M059J (cell line): ENCODE measurements at places on chromosomes 1 and 21. TPM values are rescaled to one million over a fixed set of nuclear protein-coding genes. Genes with fewer than 3 reads are reported as not detected.

The PTGS2 gene
- total RNA-seq = 29.4 and 29.9 TPM in 2 replicates

The OR2L8 gene
- not detected in 2 replicates for total RNA-seq

The XCL2 gene
- total RNA-seq = 0.39 TPM in 1 of 2 replicates, not detected in the other

The RASSF5 gene
- 1.6 and 4.1 TPM in 2 replicates for total RNA-seq

The NR5A2 gene
- 0.10 and 0.47 TPM in 2 replicates for total RNA-seq

The S100A13 gene
- total RNA-seq = 206 and 207 TPM in 2 replicates

The TAS1R1 gene
- 0.27 TPM in 1 of 2 replicates, not detected in the other for total RNA-seq

The SERTAD4 gene
- total RNA-seq = 1.8 and 4.2 TPM in 2 replicates

The KCND3 gene
- not detected in 2 replicates for total RNA-seq

The UMODL1 gene
- not detected in 2 replicates for total RNA-seq

The PLA2G5 gene
- total RNA-seq = 0.84 and 2.1 TPM in 2 replicates

- DNase-seq = no peak
These were observed 59.0 kb upstream of the IPO9 start for GRCh38 chr1:201769966-201770365.

- peak; percentile 16 for DNase-seq
These were observed 37.6 kb downstream of the NRDC start for GRCh38 chr1:51840743-51841461.

DNA sequence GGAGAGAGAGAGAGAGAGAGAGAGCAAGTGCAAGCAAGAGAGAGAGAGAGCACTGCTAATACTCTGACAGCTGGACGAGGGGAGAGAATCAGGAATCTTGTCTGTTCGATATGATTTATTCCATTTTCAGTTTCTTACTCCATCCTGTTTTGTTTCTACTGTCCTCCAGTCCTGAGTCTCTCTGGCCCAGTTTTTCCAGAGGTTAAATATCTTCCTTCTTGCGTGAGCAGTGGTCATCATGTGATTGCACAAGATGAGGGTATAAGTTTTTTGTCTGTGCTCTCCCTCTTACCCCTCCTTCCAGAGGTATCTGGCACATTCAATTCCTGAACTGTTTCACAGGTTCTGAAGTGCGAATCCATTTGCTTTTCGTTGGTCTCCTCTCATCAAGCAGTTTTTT is 16.8 kb downstream of the UBE2U start:
- DNase-seq = no peak

DNA sequence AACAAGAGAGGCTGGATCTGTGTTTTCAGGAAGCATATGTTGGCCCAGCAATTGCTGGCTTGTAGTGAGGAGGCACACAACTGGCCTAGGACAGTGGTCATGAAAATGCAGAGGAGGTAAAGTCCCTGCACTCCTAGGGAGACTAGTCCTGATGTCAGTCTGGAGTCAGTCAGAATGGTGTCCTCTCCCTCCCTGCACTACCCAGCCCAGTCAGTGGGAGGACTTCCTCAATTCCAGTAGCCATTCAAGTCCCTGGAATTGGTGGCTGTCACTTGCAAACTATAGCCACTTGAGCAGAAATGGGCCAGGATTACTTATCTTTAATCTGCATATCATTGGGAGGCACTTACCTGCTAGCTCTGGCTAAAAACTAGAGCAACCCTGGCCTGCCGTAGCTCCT is 18.6 kb downstream of the NDUFS5 start:
- no peak for DNase-seq

GRCh38 chr1:101311146-101311920 is 74.5 kb downstream of the S1PR1 start:
- no peak for DNase-seq

GRCh38 chr1:14482784-14483450 is 115.6 kb upstream of the KAZN start:
- DNase-seq = no peak

GRCh38 chr21:29376556-29376955 is 77.8 kb downstream of the BACH1 start:
- peak; percentile 42 for DNase-seq

DNA sequence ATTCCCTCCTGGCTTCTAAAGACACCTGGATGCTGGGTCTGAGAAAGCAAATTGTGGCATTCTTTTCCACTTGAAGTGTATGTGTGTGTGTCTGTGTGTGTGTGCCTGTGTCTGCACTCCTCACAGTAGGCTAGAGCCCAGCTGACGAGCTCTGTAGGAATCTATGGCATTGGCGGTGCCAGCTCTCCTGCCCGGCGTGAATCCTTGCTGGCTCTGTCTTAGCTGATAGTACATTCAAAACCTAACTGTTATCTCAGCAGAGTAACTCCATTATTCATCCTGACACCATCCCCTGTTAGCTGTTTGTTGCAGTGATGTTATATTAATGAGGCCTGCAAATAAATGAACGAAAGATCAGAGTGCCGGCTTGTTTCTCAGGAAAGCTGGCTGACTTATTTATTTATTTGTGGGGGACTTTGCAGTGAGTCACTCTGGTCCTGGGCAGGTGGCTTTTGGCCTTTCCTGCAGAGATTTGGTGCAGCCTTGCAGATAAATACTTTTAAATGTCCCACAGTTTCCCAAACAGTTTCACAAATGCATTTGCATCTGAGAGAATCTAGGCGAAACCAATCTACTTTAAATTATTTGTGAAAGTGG is 160.6 kb upstream of the CD34 start:
- peak; percentile 90 for DNase-seq

DNA sequence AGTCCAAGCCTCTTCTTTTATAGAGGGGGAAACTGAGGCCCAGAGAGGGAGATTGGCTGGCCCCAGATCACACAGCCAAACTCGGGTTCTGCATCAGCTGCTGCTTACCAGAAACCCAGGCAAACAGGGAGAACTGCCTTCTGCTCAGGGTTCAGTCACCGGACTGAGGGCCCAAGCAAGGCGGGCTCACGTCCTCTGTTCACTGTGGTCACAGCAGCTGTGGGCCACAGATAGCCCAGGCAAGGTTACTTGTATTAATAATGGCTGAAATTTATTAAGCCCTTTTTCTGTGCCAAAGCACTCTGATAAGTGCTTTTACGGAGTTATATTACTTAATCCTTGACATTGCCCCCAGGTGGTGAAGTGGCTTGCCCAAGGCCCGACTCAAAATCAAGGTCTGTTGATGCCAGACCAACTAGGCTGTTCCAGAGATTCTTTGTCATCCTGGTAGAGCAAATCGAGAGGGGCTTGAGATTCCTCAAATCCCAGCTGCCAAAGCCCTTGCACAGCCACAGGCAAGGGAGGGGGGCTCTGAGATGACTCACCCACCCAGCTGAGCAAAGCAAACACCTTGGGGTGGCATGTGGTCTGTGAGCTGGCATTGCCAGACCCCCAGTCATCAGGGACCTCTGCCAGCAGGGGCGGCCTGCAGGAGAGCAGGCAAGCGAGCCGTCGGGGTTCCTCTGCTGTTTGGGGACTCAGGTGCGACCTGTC is 36.5 kb downstream of the EPHB2 start:
- peak; percentile 96 for DNase-seq

GRCh38 chr1:42930178-42931107 is 28.2 kb downstream of the SLC2A1 start:
- no peak for DNase-seq

- peak; percentile 40 for DNase-seq
These were observed 743 bp downstream of the PHF13 start for GRCh38 chr1:6614019-6614928.

DNA sequence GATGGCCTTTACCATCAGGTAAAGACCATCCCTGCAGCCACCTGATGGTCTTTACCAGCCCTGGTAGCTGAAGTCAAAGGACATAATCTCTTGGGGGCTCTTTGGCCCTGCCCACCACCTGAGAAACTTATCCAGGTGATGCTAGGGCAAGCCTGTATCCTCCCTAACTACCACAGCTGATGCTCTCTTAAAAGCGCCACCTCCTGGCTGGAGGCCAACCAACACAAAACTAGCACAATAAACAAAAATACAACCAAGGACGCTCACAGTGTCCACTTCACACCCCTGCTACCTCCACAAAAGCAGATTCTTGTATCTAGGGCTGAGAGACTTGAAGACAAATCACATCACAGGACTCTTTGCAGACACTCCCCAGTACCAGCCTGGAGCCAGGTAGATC is 357.1 kb upstream of the POU3F1 start:
- no peak for DNase-seq

- peak; percentile 97 for DNase-seq
These were observed 74.3 kb downstream of the TNFSF18 start for GRCh38 chr1:172976222-172977041.

- no peak for DNase-seq
These were observed 322.8 kb downstream of the PAPPA2 start for GRCh38 chr1:176785791-176786190.

DNA sequence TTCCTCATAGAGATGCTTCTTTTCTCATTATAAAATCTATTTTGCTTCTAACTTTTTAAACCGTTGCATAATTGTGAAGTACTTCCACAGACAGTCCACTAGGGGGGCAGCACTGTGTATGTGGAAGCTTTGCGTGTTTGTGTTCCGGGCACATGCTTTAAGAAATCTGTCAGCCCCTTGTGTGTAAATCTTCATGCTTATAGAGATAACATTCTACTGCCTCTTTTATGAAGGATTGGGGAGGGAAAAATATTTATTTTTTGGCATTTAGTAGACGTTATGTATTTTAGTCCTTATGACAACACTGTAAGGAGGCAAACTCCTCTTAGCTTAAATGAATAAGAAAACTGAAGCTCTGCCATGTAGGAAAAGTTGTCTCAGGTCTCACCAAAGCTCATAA is 157.3 kb upstream of the PTGFR start:
- no peak for DNase-seq

- no peak for DNase-seq
These were observed 9.3 kb downstream of the SLC25A24 start for GRCh38 chr1:108190686-108191416.

- no peak for DNase-seq
These were observed 58.5 kb downstream of the PALMD start for GRCh38 chr1:99704356-99704816.

DNA sequence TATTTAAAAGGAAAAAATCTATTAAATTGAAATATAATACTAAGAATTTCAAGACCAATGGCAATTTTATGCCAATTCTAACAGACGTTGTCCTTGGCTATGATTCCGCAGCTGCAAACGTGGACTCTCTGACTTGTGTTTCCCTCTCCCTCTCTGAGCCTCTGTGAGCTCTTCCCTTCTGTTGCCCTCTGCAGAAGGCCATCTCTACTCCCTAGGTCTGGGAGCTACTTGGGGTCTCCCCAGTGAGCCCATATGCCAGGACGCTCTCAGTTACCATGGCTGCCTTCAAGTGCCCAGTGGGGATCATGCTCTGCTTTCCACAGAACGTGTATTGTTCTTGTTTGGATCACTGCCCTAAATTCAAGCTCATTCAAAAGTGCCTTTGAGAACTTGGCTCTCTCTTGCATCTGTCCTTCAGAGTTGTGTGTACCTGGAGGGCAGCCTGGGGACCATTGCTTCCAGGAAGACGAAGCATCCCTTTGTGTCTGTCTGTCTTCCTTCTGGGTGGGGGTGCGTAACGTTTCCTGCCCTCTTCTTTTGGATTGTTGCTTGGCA is 97.5 kb upstream of the TSPAN2 start:
- DNase-seq = no peak

GRCh38 chr21:39141502-39141901 is 41.7 kb downstream of the PSMG1 start:
- no peak for DNase-seq

GRCh38 chr1:95407886-95408291 is 173.9 kb downstream of the RWDD3 start:
- no peak for DNase-seq

GRCh38 chr1:226310245-226310540 is 1.2 kb upstream of the LIN9 start:
- no peak for DNase-seq

- DNase-seq = no peak
These were observed 19.5 kb downstream of the PLCH2 start for GRCh38 chr1:2495546-2495945.

- DNase-seq = no peak
These were observed 33.0 kb downstream of the CAMK1G start for GRCh38 chr1:209616366-209617046.
